Activated CD8-positive, alpha-beta T cell treated with anti-CD3 and anti-CD28 coated beads for 36 hours (primary cell): ENCODE measurements at places on chromosomes 6 and 20. TPM values are rescaled to one million over a fixed set of nuclear protein-coding genes. Genes with fewer than 3 reads are reported as not detected.

DNA sequence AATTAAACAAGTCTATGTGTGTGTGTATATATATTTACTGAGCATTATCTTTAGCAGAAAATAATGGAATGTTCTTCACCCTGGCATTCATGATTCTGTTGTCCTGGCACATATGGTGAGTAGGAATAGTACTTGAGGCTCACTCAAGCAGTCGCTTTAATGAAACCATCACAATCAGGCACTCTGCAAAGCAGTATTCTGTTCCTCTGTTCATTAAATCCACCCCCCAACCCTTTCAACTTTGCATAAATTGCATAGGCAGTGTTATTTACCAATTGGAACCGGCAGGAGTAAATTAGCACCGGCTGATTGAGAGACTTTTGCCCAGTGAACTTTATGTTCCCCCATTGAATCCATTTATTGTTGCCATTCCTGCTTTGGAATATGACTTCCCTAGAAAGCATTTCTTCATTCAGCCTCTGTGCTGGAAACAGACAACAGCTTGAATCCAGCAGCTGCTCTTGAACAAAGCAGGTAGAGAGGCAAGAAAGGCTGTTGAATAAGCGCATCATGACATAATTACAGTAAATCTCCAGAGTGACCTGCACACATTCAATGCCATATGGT is 268.0 kb upstream of the RNF217 start:
- DNase-seq: no peak
- H3K36me3 ChIP-seq: no peaks in the 10 kb centered on the region
- H3K4me3 ChIP-seq: no peak overlapping the region
- no peaks in the 10 kb centered on the region for H3K27me3 ChIP-seq

GRCh38 chr20:64068386-64069208 is 5.6 kb downstream of the TCEA2 start:
- H3K4me3 ChIP-seq: no peak overlapping the region
- H3K36me3 ChIP-seq: peaks cover 2% of the 10 kb centered on the region
- DNase-seq: no peak
- H3K27me3 ChIP-seq: no peaks in the 10 kb centered on the region

GRCh38 chr20:32241807-32242206 is 34.1 kb downstream of the POFUT1 start:
- H3K4me3 ChIP-seq: no peak overlapping the region
- H3K27me3 ChIP-seq: no peaks in the 10 kb centered on the region
- H3K4me1 ChIP-seq: peaks cover 39% of the 10 kb centered on the region
- H3K36me3 ChIP-seq: peaks cover 8% of the 10 kb centered on the region
- no peak for DNase-seq

GRCh38 chr20:7231303-7231702 is 463.8 kb downstream of the BMP2 start:
- no peak overlapping the region for H3K4me3 ChIP-seq
- H3K4me1 ChIP-seq: no peaks in the 10 kb centered on the region
- no peaks in the 10 kb centered on the region for H3K36me3 ChIP-seq
- DNase-seq: no peak
- no peaks in the 10 kb centered on the region for H3K27me3 ChIP-seq

- H3K27ac ChIP-seq: peak overlapping the region; percentile 100
- peaks cover 46% of the 10 kb centered on the region for H3K36me3 ChIP-seq
- H3K27me3 ChIP-seq: no peaks in the 10 kb centered on the region
- H3K4me1 ChIP-seq: peaks cover 57% of the 10 kb centered on the region
- peak; percentile 35 for DNase-seq
These were observed 673 bp downstream of the CST7 start for GRCh38 chr20:24949756-24950127.

GRCh38 chr6:71454056-71454455 is 165.4 kb downstream of the OGFRL1 start:
- no peak for DNase-seq
- no peaks in the 10 kb centered on the region for H3K4me1 ChIP-seq
- no peak overlapping the region for H3K27ac ChIP-seq
- H3K36me3 ChIP-seq: no peaks in the 10 kb centered on the region
- H3K27me3 ChIP-seq: peaks cover 2% of the 10 kb centered on the region
- H3K4me3 ChIP-seq: no peak overlapping the region

GRCh38 chr6:22466665-22467245 is 102.6 kb upstream of the HDGFL1 start:
- H3K4me1 ChIP-seq: no peaks in the 10 kb centered on the region
- no peak for DNase-seq
- no peak overlapping the region for H3K4me3 ChIP-seq
- no peak overlapping the region for H3K27ac ChIP-seq
- no peaks in the 10 kb centered on the region for H3K27me3 ChIP-seq

DNA sequence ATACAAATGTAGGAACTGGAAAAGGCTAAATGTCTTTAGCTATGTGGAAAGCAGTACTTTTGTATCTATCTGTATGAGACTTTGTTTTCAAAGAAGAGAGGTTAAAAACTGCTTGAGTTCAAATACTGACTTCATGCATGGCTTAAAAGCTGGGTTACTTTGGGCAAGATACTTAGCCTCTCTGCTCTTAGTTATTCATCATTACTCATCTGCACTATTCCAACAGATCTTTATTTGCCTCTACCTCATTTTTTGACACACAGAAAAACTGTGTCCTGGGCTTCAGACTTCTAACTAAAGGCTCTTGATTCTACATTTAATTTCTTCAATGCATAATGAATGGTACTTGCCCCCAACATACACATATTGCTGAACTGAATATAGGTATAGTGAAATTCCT is 114.8 kb downstream of the DST start:
- H3K27ac ChIP-seq: no peak overlapping the region
- no peaks in the 10 kb centered on the region for H3K27me3 ChIP-seq
- no peak for DNase-seq
- H3K4me1 ChIP-seq: no peaks in the 10 kb centered on the region
- H3K4me3 ChIP-seq: no peak overlapping the region

Gene HTR1B
- not detected for total RNA-seq

Gene ARMH2
- 0.40 TPM for total RNA-seq

Gene BMP6
- 0.18 TPM for total RNA-seq

Gene RNF182
- total RNA-seq: not detected
